ENCODE measurements at places on chromosomes 12 and 14.

- no peak for DNase-seq
Measured at GRCh38 chr12:4191642-4192041, 81.9 kb upstream of the CCND2 start.

DNA sequence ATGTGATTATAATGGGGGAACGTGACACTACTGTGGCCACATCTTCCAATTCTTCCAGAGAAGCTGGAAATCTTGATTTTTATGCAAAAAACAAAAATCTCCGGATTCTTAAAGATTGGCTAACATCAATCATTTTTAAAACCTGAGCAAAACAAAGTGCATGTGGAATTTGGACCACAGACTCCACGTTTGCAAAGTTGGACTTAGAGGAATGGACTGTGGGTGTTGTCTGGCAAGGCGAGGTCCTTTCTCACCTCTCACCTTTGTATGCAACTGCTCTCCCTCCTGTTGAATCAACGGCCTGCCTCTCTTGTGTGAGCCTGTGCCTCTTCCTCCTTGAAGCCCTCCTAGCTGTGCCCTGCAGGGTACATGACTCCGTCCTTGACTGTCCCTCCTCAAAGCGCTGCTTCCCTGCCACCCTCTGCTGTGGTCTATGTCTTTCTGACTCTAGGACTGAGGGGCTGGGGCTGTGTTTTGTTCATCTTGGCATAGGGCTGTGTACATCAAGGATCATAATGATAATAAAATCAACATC is 122.4 kb downstream of the PHETA1 start:
- no peak for DNase-seq

GRCh38 chr12:70248876-70249275 is 5.6 kb downstream of the CNOT2 start:
- no peak for DNase-seq

- no peak for DNase-seq
Measured at GRCh38 chr12:105740970-105741725, 397.6 kb downstream of the NUAK1 start.

GRCh38 chr12:52037248-52037861 is 13.9 kb upstream of the NR4A1 start:
- no peak for DNase-seq

DNA sequence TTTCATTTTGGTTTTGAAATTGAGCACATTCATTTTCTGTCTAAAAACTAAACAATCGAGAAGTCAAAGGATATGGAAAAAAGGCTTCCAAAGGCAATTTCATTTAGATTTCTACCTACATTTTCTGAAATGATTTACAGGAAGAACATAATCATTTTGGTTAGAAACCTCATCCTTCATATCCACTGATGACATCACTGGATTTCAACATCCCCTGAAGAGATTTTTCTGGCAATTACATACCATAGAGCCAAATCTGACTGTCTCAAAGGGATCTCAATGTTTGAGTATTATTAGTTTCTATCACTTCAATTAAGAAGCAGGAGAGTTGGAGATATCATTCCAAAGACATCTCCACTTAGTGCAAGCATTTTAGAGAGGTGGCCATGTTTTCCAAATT is 137.8 kb downstream of the TTC7B start:
- DNase-seq = no peak

DNA sequence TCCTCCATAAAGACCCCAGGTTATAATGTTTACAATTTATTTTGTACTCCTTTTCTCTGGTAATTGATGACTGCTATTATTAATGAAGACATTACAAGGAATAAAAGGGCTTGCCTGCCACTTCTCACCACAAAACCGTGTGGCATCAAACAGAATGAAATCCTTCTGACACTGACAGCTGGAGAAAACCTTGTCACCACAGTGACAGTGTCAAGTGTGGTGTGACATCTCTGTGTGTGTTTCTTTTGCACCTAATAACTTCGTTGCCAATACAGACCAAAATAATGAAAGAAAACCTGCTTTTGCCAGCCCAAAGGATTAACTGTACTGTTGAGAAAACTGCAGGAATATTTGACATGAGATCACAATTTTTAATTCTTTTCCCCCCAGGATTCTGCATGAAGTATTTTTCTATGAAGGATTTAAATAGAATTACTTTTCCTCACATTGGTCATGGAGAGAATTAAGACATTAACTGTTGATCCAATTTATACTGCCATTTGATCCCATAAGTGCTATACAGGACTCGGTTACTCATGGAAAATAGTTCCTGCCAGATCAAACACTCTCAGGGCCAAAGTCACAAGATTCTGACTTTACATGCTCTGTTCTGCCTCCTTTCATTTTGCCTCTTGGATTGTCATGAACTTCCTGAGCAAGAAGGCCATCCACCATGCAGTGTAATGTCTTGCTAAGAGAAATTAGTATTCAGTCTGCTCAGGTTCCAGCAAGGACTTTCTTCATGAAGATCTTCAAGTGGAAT is 60.4 kb upstream of the IFNG-AS1 start:
- no peak for DNase-seq

DNA sequence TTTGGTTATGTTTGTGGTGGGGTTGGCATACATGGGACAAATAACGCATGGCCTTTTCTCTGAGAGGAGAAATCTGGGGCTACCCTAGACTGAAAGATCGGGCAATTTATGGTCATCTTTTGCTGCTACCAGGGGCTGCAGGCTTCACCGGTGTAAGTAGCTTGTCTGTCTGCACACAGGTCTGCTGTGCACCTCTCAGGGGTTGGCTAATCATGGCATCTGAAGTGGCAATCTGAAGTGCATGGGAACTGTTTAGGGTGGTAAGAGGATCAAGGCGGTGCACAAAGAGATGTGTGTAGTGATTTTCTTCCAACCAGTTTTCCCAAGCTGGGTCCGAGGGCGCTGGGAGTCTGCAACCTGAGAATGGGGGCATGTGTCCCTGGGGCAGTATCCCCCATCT is 141.3 kb downstream of the EMP1 start:
- no peak for DNase-seq

GRCh38 chr14:100409003-100409360 is 85.8 kb downstream of the SLC25A47 start:
- no peak for DNase-seq

DNA sequence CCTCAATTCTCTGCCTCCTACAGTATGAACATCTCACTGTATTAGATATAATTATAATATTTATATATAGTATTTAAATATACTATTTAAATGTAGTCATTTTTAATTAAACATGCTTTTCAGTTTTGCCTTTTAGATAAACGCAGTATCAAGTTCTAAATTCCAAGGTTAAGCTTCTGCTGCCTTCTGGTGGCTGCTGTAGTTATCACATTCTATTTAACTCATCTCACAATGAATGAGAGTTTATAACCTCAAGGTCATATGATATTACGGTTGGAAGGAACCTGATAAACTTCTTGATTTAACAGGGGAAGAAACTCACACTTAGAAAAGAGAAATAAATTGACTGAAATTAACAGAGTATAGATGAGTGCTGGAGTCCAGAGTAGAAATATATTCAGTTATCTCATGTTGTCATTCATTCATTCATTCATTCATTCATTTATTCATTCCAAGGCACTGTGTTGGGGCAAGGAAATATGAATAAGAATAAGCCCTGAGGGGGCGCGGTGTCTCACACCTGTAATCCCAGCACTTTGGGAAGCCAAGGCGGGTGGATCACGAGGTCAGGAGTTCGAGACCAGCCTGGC is 31.9 kb downstream of the GUCY2C start:
- peak; percentile 30 for DNase-seq

GRCh38 chr12:66428870-66429269 is 126.6 kb downstream of the HELB start:
- DNase-seq = no peak

- no peak for DNase-seq
Measured at GRCh38 chr14:60658211-60658690, 9.0 kb upstream of the SIX1 start.

- peak; percentile 49 for DNase-seq
Measured at GRCh38 chr14:104138098-104138717, at the start of gene KIF26A. TSS of gene KIF26A (plus strand) at chr14:104138587. CDS start at chr14:104138723, 136 bp downstream.

GRCh38 chr12:85273381-85274314 is 6.4 kb upstream of the ALX1 start:
- no peak for DNase-seq

DNA sequence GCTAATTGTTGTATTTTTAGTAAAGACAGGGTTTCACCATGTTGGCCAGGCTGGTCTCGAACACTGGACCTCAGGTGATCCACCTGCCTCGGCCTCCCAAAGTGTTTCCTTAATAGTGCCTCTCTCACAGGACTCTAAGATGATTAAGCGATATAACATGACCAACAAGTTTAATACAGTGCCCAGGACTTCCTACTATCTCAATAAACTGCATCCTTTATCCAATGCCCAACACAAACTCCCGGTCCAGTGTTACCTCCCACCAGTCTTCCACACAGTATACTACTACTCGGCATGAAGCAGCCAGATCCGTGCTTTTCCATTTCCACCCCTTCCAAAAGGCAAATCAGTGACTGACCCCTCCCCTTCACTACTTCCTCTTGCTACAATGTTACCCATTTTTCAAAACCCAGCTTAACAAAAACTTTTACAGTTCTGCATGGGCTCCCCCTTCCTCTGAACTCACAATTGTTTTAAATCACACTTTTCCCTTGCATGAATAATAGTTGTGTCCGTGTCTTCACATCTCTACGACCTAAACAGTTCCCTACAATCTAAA is 900 bp downstream of the NOP2 start:
- no peak for DNase-seq

DNA sequence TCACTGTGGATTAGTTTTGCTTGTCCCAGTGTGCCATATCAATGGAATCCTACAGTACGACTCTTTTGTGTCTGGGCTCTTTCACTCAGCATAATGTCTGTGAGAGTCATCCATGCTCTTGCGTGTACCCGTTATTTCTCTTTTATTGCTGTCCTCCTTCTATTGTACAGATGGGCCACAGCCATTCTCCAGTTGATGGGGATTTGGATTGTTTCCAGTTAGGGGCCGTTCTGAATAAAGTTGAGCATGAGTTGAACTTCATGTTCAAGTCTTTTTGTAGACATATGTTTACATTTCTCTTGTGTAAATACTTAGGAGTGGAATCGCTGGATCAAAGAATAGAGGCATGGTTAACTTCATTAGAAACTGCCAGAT is 38.3 kb downstream of the MYO1H start:
- DNase-seq = no peak

GRCh38 chr12:27025116-27025515 is 2.8 kb downstream of the MED21 start:
- no peak for DNase-seq

- DNase-seq = no peak
Measured at GRCh38 chr12:97404093-97404492, 58.5 kb upstream of the RMST start.

- peak; percentile 67 for DNase-seq
Measured at GRCh38 chr14:90495357-90496276, 98.8 kb downstream of the CALM1 start.

DNA sequence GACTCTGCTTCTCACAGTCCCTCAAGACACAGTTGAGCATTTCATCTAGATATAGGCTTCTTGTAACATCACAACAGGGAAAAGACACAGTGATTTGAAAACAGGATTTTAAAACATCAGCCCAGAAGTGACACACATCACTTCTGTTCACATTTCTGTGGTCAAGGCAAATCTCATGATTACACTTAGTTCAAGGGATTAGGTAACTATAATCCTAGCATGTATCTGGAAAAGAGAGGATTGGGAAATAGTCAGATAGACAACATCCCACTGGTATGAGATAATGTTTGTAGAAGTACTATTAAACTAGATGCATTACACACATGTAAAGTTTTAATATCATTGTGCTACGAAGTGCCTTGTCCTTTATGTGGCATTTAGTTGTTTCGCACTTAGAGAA is 252.6 kb upstream of the PRKD1 start:
- no peak for DNase-seq

DNA sequence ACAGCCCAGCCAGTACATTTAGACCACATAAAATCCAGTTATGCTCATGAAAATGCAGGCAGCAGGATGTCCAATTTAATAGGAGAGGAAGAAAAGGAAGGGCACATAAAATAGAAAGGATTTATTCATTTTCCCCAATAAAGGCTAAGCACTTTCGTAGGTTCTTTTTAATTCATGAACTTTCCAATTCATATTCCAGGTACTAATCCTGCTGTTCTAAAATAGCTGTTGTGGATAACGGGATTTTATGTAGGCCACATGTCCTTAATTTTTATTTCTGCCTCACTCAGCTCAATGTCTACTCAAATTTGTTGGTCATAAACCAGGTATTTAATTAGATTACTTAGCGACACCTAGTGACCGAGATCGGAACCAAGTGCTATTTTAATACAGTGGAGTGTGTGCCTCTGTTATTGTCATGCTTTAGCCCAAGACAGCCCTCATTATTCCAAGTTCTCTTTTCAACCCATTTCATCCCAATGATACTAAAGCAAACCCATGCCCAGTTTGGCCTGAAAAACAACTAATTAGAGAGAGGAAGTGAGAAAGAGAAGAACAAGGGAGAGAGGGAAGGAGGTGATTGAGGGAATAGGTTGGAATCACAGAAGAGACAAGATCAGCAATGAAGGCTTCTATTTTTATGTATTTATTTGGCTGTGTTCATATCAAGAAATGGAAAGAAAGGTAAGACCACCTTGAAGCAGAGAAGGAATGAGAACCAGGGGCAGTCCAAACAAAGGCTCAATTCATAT is 45.9 kb upstream of the IFNG-AS1 start:
- DNase-seq = peak; percentile 55

- peak; percentile 59 for DNase-seq
Measured at GRCh38 chr12:12376646-12377448, 20.0 kb downstream of the BORCS5 start.

GRCh38 chr12:81330480-81330879 is 252.6 kb downstream of the ACSS3 start:
- DNase-seq = no peak

GRCh38 chr14:39005044-39005880 is 97.8 kb downstream of the SEC23A start:
- no peak for DNase-seq

GRCh38 chr12:89064780-89065179 is 287.5 kb downstream of the DUSP6 start:
- DNase-seq = peak; percentile 78

DNA sequence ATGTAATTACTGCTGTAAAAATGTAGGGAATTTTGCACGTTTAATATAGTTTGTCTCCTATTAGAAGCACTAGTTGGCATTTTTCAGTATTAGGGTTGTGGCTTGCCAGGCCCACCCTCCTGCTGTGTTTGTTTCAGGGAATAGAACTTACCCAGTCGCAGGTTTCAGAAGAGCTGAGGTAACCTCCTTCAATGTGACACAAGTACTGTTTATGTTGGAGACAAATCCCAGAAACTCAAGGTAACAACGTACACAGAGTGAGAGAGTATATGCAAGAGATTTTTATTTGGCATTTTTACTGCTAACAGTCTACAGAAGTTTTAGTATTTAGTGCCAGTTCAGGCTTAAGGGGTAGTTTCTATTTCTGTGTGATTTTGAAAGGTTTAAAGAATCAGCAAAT is 284.3 kb downstream of the RAD51B start:
- DNase-seq = no peak

GRCh38 chr12:5335069-5335468 is 96.8 kb upstream of the NTF3 start:
- DNase-seq = no peak

DNA sequence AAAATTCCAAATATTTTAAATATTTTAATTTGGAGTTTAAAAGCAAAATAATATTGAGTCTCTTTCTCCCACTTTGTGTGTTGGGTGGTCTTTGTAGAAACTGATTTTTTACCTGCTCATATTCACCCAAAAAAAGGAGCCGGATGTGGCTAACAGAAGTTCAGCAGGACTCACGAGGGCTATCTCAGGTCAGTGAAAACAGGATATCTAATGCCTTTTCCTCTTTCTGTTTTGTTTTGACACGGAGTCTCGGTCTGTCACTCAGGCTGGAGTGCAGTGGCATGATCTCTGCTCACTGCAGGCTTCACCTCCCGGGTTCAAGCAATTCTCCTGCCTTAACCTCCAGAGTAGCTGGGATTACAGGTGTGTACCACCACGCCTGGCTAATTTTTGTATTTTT is 30.8 kb downstream of the COA8 start:
- DNase-seq = no peak

Data from RWPE1 (cell line).